8988T (cell line): ENCODE measurements at places on chromosomes 3 and 15.

- no peak for DNase-seq
Measured at GRCh38 chr15:77831986-77832385, 199.3 kb upstream of the LINGO1 start.

- DNase-seq, result no peak
Measured at GRCh38 chr3:47342151-47342550, 38.7 kb upstream of the PTPN23 start.

GRCh38 chr3:41900265-41900664 is 61.6 kb downstream of the ULK4 start:
- no peak for DNase-seq

GRCh38 chr3:130341882-130342281 is 3.6 kb upstream of the COL6A5 start:
- DNase-seq, result no peak

DNA sequence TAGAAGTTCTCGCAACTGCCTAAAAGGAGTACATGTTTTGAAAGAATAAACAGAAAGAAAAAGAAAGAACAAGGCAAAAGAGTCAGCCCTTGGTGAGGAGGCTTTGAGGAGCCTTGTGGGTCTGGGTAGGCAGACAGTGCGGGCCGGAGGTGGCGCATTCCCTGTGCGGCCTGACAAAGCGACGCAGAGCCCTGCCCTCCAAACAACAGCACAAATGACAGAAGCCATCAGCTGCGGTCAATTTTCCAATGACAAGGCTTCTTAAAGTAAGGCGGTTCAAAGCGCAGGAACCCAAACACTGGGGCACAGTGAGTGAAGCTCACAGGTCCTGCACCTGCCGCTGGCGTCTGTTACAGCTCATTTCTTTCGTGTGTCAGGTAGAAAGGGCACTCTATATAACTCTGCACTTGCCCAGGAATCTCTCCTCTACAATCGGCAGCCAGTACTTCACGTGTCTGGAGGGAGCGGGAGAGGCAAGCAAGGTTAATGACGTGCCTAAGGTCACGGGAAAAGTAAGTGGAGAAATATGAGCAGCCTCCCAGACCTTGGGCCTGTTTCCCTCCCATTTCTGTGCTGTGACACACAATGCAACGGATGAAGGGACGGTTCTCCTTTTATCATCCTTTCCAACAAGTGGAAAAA is 178.1 kb downstream of the OPA1 start:
- no peak for DNase-seq

- DNase-seq, result no peak
Measured at GRCh38 chr3:72143966-72144717, 359.2 kb upstream of the PROK2 start.

DNA sequence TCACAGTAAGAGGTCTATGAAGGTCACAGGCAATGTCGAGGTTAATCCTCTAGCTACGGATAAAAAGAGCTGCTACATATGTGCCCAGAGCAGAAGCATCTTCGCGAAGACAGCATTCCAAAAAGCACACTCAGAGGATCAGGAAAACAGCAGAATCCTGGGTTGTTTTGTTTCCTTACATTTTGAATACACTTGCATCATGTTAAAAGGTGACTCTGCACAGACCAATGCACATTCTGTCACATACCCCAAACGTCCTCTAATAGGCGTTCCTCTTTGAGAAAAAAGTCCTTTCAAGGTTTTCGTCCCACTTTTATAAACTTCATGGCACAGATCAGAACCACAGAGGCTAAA is 52.7 kb downstream of the VGLL4 start:
- no peak for DNase-seq

DNA sequence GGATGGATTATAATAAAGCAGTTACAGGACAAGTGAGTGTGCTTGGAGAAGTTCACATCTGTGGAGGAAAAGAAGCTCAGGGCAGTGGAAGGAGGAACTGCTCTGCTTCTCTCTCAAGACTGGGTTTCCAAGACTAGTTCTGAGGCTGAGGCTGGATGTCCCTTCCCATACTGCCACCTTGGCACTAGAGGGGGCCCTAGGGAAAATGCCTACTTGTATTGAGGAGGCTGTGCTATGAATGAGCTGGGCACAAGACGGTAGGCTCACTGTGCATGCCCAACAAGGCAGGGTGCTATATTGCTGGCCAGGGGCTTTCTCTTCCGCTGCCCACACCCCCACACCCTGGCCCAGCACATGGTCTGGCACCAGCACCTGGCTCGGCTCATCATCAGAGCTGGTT is 65.2 kb downstream of the SLCO2A1 start:
- peak; percentile 49 for DNase-seq

DNA sequence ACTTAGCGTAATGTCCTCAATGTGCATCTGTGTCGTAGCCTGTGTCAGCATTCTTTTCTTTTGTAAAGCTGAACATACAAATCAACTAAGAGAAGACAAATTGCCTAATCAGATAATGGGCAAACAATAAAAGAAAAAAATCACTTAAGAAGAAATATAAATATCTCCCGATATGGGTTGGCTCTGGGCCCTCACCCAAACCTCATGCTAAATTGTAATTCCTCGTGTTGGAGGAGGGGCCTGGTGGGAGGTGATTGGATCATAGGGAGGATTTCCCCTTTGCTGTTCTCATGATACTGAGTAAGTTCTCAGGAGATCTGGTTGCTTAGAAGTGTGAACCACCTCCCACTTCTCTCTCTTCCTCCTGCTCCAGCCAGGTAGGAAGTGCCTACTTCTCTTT is 285.0 kb upstream of the LYSMD4 start:
- DNase-seq, result no peak

- no peak for DNase-seq
Measured at GRCh38 chr3:88005066-88005465, 53.7 kb downstream of the CGGBP1 start.

DNA sequence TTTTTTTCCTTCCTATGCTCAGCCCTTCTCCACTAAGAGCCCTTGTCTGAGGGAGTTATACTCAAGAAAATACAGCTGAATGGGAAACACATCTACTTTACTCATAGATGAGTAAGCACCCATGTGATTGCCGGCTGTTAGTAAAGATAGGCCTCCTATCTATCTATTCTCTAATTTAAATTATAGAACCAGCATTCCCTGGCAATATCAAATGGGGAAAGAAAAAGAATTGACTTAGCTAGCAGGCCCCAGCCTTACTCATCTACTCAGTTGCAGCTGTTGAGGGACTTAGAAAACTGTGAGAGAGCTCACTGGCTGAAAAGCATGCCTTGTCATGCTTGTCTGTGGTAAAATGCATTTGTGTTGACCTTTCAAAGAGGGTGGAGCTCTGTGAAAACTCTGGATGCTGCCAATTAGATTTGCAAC is 116.9 kb upstream of the LRRFIP2 start:
- no peak for DNase-seq

DNA sequence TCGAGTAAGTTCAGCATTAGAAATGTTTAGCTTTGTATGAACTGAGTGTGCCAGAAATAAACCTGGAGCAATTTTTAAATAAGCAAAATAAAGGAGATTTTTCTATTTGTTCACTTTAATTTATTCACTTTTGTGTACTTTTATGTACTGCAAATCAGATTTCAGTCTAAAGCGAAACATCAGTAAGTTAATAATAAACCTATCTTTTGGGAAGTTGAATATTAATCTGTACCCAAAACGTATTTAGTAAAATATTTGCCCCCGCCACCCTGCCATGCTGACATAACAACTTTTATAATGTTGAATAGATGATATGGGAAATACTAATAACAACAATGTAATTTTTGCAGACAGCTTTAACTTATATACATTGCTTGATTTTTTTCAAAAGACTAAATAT is 230.0 kb downstream of the CDIN1 start:
- DNase-seq, result no peak

DNA sequence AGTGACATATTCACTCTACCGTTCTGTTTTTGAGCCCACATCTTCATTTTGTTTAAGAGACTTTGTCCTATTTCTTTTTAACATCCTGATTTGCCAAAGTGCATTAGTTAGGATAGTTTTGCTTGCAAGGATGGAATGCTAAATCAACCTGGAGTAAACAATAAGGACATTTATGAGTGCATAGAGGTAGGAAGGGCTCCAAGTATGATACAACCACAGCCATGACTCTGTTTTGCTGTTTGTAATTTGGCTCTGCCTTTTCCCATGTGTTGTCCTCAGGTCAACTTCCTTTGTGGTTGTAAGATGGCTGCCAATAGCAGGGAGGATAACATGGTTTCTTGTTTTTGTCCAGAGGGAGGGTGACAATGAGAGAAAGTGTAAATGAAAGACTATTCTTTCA is 66.4 kb upstream of the GOLIM4 start:
- DNase-seq, result no peak

- DNase-seq, result no peak
Measured at GRCh38 chr3:179264449-179264848, 13.5 kb upstream of the KCNMB3 start.

DNA sequence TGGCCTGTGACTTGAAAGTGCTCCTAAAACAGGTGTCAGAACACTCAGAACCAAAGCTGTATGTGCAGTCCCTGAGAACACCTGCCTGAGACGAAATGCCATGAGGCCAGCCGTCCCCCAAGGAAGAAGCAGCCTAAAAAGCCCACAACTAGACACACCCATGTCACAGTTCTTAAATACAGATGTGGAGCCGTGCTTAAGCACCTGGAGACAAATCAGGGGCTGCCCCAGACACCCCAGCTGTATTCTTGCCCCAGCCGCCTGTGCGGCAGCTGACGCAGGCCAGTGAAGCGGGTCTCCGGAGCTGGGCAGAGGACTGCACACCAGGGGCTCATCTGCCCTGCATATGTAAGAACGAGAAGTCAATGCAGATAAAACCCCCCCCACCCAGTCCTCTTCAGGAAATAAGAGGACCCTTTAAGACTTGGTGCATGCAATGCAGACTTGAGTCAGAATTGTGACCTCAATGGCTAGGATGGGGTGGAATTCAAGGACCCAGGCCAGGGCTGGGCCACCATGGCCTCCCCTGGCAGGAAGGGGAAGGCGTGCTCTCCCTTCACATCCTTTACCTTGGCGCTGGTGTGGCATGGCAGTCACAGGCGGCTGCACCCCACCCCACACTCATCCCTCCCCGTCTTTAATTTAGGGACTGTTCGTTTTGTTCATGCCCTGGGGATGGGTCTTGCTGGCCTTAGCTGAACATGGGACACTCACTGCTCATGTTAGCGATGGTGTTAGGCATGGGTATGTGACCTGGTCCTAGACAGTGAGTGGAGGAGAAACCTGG is 27.7 kb upstream of the PLXNA1 start:
- DNase-seq, result no peak

- no peak for DNase-seq
Measured at GRCh38 chr3:194112120-194113106, 23.5 kb upstream of the HES1 start.

DNA sequence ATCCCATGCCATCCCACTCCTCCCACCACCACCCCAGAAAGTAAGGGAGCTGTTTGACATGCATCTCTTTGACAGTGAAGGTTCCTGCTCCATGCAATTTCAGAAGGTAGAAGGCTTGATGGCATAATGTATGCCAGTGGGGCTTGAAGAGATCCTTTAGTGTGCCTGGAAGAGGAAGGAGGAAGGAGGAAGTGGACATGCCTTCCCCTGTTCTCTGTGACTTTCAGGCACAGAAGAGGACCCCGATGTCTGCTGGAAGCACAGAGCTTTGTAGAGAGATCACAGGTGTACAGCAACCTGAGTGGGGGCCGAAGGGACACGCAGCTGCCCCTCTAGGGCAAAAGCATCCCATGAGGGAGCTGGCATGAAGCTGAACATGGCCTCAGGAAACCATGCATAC is 171.6 kb downstream of the CD47 start:
- no peak for DNase-seq

DNA sequence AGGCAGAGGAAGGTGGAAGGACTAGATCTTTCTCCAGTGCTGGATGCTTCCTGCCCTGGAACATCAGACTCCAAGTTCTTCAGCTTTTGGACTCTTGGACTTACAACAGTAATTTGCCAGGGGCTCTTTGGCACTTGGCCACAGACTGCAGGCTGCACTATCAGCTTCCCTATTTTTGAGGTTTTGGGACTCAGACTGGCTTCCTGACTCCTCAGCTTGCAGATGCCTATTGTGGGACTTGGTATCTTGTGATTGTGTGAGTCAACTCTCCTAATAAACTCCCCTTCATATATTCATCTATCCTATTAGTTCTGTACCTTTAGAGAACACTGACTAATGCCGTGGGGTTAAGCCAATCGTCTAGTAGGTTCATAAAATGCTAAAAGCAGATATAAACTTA is 8.8 kb upstream of the B3GNT5 start:
- DNase-seq, result no peak

- peak; percentile 52 for DNase-seq
Measured at GRCh38 chr3:127588806-127589577, 1.5 kb downstream of the TPRA1 start.
